Activated CD4-positive, CD25-positive, alpha-beta regulatory T cell treated with anti-CD3 and anti-CD28 coated beads, Interleukin-2, amount 50 U/mL, for 24 hours (primary cell): ENCODE measurements at places on chromosomes 1 and 21.

DNA sequence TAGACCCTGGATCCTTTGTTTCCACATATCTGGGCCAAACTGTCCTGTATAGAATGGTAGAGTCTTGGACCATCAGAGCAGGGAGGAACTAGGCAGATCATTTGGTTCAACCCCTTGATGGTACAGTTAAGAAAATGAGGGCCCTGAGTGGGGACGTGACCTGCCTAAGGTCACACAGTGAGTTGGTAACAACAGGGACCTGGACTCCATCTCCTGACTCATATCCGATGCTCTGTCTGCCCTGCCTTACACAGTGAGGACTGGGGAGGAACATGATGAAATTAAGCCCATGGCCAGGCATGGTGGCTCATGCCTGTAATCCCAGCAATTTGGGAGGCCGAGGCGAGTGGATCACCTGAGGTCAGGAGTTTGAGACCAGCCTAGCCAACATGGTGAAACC is 440.2 kb downstream of the PTPRU start:
- ATAC-seq: no peak

DNA sequence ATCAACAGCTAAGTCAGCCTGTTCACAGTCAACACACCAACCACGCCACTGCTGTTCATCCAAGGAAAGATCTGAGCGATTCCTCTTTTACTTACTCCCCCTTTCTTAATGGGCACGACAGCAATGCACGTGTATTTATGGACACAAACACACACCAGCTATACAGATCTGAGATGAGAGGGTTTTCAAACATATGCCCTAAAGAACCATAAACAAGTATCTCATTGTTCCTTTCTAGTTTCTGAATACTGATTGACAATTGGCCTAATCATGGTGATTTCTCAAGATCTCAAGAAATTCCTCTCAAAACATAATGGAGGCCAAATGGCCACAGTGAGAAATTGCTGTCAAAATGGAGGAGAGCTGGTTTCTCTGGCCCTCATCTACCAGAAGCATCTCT is 18.0 kb downstream of the TOR3A start:
- ATAC-seq: no peak

DNA sequence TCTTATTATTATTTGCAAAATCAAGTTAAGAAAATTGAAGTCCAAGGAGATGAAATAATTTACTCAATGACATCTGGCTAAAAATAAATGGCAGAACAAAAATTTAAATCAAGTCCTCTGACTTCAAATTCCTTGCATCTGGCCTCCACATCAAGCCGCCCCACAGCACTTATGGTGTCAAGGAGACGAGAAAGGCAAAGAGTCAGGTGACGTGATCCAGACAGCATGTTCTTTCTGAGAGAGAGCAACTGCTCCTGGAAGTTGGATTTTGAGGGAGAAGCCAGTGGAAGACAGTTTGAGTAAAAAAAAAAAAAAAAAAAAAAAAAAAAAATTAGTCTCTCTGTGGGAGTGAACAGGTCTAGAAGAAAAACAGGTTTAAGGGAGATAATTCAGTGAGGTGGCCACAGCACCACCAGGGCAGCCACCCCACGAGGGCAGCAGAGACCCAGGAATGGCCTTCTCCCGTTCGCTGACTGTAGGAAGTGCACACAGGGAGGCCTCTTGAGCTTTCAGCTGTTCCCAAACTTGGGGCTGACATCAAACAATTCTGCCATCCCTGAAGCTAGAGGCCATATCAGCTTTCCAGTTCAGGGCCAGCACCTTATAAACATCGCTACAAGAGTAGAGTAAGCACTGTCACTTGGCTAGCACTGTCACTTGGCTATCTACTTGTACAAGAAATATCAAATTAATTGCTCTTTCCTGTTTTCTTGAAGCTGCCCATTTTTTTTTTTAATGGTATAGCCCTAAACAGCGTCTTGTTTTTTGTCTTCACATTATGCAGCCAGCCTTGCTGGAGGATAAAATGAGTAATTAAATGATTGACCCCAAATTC is 7.8 kb downstream of the C1orf162 start:
- ATAC-seq: peak; percentile 72

DNA sequence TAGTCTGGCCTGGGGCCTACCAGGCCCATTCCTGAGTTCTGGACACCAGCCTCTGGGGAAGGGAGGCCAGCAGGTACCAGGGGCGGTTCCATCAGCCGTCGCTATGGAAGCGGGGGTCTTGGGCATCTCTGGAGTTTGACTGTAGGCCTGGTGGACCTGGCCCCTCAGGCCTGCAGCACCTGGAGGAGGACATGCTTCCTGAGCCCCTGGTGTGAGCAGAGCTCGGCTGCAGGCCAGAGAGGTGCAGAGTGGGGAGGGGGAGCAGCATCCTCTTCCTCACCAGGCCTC is 7.8 kb downstream of the MYBPH start:
- no peak for ATAC-seq

- ATAC-seq: no peak
Measured at GRCh38 chr21:23886828-23887724, 1720.2 kb downstream of the MRPL39 start.

- peak; percentile 12 for ATAC-seq
Measured at GRCh38 chr1:155858800-155859233, 550 bp upstream of the SYT11 start.

- ATAC-seq: no peak
Measured at GRCh38 chr1:18712252-18712600, 81.6 kb downstream of the PAX7 start.

DNA sequence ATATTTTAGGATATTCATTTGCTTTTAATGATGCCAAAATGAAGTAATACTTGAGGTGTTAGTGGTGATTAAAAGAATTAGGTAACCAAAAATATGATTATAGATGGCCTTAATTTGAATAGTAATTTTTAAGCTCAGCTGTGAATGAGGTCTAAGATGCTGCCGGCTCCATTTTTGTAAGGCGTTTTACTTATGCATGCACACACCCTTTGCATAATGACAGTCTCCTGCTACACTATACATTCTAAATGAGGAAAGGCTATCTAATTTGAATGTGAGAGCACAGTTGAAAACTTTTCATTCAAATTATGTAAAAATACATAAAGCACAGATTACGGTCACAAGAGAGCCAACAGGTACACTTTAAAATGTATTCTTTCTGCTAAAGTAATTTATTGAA is 41.6 kb downstream of the RGS21 start:
- no peak for ATAC-seq

DNA sequence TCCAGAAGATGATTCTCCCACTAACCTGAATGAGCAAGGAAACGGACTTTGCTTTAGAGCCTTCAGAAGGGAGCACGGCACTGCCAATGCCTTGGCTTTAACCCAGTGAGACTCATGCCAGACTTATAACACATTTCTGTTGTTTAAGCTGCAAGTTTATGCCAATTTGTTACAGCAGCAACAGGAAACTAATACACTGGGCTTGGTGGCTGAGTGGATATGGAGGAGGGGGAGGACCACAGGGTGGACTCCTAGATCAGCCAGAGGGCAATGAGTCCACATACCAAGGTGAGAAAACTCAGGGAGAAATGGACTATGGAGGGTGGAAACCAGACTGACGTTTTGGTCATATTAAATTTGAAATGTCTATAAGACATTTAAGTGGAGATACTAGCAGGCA is 156.2 kb upstream of the KCNJ6 start:
- ATAC-seq: no peak

- no peak for ATAC-seq
Measured at GRCh38 chr21:34690041-34690792, 21.4 kb downstream of the CLIC6 start.

- ATAC-seq: no peak
Measured at GRCh38 chr1:98709906-98710305, 48.4 kb downstream of the SNX7 start.

GRCh38 chr1:168301664-168302320 is 21.1 kb downstream of the TBX19 start:
- no peak for ATAC-seq

GRCh38 chr1:55413286-55413685 is 198.1 kb upstream of the USP24 start:
- ATAC-seq: no peak

DNA sequence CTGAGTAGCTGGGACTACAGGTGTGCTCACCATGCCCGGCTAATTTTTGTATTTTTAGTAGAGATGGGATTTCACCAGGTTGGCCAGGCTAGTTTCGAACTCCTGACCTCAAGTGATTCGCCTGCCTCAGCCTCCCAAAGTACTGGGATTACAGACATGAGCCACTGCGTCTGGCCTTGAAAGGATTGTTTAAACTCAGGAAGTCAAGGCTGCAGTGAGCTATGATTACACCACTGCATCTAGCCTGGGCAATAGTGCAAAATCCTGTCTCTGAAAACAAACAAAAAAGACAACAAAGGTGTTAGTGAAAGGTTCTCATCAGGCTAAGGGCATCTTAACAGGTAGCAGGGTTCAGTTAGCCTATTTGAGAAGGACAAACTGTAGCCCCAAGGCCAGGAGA is 14.2 kb upstream of the ZNF496 start:
- ATAC-seq: no peak

DNA sequence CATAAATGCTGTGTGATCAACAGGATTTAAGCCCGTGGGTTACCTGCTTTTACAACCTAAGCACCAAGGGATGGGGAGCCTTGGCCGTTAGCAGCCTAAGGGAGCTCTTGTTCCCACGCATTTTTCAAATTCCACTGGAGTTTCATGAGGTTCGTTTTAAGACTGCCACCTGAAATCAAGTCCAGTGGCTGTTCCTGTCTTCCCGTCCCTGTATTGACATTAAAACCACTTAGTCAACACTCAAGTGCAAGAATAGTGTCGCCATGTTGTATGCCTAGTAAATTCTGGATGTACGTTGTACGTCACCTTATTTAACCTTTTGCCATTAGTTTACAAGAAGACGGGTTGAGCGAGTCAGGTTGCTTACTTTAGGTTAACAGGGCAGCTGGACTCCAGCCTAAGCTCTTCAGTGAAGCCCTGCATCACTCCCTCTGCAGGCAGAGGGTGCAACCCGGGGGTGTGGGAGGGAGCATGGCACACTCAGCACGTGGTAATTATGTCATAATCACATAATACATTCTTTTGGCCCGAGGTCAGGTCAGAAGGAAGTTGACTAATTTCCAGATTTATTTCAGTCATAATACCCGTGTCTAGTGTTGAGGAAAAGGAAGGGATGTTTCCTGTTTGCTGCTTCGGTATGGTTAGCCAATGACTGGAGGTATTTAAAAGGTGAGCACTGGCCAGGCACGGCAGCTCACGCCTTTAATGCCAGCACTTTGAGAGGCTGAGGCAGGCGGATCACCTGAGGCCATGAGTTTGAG is 42.5 kb downstream of the CNST start:
- ATAC-seq: peak; percentile 90

DNA sequence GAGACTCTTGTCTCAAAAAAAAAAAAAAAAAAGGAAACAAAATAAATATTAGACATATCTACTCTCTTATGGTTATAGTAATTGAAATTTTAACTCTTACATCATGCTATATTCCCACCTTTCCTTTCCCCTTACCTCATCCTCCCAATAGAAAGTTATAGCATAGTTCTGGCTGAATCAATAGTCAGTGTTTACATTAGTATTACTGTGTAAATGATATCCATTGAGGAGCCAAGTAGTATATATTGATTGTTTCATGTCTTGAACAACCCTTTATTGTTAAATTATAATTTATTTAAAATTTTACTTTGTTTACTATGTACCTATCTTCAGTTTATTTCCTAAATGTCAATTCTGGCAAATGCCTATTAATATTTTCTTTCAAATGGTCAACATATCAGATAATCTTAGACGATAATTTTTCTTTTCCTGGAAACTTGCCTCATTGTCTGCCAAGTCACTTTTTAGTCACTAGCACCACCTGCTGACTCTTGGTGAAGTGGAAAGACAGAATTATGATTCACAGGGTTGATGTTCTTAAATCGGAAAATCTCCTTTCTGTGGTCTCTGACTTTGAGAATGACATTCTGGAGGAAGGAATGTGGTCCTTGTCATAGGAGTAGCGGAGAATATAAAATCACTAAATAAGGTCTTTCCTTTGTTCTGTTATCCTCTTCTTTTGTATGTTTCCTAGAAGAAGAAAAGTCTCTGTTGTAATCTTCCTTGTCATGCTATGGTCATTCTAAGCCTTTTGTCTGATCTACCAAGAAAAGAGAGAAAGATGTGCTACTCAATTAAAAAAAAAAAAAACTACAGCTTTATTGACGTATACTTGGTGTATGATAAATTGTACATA is 8.6 kb downstream of the HJV start:
- ATAC-seq: peak; percentile 75

DNA sequence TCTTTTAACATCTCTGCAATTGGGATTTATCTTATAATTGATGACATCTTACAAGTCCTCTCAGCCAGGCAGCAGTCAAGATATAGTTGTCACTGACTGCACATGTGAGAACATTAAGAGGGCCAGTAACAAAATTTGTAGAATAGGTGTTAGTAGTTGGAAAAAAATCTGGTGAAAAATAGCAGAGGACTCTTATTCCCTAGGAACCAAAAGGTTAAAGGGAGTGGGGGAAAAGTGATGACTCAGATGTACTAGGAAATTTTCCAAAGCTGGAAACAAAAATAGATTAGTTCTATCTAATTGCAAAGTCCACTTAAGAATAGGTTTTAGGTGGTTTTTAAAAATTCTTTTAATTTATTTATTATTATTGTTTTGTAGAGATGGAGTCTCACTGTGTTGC is 3.6 kb downstream of the NUP210L start:
- ATAC-seq: no peak

- ATAC-seq: no peak
Measured at GRCh38 chr1:18805925-18806849, 53.3 kb downstream of the TAS1R2 start.

GRCh38 chr1:77068013-77068412 is 151.2 kb downstream of the PIGK start:
- ATAC-seq: no peak

DNA sequence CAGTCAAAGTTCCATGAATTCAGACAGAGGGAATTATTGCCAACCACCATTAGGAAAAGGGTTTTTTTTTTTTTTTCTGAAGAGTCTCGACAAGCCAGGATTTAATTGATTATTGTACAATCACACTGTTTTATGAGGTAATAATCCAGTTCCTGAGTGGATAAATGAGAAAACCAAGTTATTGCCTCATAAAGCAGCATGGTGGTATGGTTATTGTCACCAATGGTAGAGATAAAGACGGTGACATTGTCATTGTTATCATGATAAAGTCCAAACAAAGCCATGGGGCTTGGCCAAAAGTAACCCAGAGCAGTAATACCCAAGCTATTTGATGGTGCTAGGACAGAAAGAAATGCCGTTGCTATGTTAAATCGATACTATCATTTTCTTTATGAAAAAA is 232.8 kb downstream of the USH2A start:
- ATAC-seq: no peak

DNA sequence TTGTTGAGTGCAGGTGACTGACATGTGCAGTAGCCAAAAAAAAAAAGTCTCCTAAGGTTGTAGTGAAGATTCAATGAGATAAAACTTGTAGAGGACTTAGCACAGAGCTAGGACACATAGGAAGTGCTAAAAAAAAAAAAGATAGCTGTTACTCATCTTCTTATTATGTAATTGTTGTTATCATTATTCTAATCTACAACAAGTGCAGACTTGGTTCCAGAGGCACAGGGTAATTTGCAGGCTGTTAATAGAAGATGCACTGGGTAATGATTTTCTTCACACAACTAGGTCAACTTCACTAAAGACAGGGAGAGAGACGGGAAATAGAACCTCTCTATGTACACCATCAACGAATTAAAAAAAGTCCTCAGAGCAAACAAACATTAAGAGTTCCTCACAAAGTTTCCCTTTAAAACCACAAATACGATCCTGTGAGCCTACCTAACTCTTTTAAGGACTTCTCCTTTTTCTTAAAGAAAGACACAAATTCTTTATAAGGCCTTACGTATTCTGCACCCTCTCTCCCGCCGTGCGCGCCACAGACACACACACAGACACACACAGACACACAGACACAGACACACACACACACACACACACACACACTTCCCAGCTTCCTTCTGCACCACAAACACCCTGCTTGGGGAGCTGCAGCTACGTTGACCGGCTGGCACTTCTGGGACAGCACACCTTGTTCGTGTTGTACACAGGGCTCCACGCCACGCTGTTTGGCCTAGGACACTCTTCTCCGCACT is 49.8 kb upstream of the GADD45A start:
- no peak for ATAC-seq
